ENCODE measurements at places on chromosomes 4 and X.

- no peak for DNase-seq
Observed at GRCh38 chr4:4413806-4414205, 26.9 kb downstream of the NSG1 start.

GRCh38 chr4:189660722-189661360, 279.8 kb upstream of the FRG1 start:
- no peak for DNase-seq

GRCh38 chr4:113884655-113885054, 94.8 kb downstream of the ARSJ start:
- DNase-seq: no peak

DNA sequence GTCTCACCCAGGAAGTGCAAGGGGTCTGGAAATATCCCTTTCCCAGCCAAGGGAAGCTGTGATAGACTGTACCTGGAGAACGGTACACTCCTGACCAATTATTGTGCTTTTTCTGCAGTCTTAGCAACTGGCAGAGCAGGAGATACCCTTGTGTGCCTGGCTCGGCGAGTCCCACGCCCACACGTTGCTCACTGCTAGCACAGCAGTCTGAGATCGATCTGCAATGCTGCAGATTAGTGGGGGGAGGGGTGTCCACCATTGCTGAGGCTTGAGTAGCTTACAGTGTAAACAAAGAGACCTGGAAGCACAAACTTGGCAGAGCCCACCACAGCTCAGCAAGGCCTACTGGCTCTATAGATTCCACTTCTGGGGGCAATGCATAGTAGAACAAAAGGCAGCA, 138.5 kb downstream of the CHRDL1 start:
- DNase-seq: no peak

GRCh38 chr4:94506822-94507221, 55.1 kb downstream of the PDLIM5 start:
- no peak for DNase-seq

- DNase-seq: peak; percentile 7
Observed at GRCh38 chrX:16278927-16279326, 111.6 kb downstream of the MAGEB17 start.

GRCh38 chr4:148790691-148791090, 348.5 kb upstream of the NR3C2 start:
- no peak for DNase-seq

DNA sequence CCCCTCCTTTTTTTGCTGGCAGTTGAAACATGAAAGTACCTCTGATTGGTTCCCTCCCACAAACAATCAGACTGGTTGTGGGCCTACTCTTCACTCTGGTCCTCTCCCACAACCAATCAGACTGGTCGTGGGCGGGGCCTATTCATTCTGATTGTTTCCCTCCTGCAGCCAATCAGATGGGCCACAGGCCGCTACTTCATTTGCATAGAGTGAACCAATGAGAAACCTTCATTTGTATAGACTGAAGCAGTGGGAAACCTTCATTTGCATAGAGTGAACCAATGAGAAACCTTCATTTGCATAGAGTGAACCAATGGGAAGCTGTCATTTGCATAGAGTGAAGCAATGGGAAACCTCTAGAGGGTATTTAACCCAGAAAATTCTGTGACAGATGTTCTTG, 55.2 kb downstream of the TRMT44 start:
- DNase-seq: no peak

DNA sequence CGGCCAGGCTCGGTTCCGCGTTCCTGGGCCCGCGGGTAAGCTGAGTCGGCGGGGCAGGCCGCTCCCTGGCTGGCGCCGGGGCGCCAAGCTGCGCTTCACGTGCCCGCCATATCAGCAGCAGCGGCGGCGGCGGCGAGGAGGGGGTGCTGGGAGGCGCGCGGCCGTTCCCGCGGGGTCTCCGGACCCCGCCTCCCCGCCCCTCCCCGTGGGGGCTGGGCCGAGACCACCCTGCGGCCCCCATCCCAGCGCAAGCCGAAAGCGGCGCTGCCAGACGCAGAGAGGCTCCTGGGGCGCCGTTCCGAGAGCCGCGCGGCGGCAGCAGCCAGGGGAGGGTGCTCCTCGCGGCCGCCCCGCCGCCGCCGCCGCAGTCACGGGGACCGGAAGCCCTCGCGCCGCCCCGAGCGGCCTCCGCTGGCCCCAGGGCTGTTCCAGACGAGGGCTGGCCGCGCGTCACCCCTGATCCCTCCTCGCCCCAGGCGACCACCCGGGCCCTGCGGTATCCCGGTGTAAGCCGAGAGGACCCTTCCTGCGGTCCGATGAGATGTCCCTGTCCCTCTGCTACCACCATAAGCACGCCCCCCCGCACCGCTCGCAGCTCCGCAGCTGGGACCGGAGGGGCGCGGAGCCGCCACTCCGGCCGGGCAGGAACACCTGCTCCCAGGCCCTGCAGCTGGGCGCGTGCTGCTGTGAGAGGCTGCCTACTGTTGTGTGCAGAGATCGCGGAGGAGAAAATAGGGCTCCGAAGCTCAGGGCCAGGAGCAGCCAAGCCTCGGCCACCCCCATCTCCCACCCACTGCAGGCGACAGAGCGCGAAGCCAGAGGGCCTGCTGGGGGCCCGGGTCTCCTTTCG, 7.5 kb upstream of the BCOR start:
- peak; percentile 52 for DNase-seq

GRCh38 chr4:178632415-178632814, 1190.2 kb upstream of the AGA start:
- no peak for DNase-seq

- DNase-seq: no peak
Observed at GRCh38 chr4:165151734-165152133, 39.1 kb upstream of the TMEM192 start.

- DNase-seq: no peak
Observed at GRCh38 chr4:2734612-2735011, 21.5 kb downstream of the TNIP2 start.

DNA sequence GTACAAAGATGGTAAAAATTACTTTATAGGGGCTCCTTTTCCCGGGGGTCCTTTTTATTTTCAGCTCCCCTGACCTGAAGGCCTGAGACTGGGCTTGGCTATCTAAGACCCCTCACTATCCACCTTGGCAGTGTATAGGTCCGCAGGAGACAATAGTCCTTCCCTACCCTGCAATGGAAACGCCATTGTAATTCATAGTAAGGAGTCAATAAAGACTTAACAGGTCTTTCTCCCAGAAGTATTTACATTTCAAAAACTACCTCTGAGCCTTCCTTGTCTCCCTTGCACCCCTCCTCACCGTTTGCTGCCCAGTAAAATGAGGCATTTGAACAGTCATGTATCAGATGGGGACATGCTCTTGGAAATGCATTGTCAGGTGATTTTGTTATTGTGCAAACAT, 401.2 kb upstream of the CNKSR2 start:
- no peak for DNase-seq

DNA sequence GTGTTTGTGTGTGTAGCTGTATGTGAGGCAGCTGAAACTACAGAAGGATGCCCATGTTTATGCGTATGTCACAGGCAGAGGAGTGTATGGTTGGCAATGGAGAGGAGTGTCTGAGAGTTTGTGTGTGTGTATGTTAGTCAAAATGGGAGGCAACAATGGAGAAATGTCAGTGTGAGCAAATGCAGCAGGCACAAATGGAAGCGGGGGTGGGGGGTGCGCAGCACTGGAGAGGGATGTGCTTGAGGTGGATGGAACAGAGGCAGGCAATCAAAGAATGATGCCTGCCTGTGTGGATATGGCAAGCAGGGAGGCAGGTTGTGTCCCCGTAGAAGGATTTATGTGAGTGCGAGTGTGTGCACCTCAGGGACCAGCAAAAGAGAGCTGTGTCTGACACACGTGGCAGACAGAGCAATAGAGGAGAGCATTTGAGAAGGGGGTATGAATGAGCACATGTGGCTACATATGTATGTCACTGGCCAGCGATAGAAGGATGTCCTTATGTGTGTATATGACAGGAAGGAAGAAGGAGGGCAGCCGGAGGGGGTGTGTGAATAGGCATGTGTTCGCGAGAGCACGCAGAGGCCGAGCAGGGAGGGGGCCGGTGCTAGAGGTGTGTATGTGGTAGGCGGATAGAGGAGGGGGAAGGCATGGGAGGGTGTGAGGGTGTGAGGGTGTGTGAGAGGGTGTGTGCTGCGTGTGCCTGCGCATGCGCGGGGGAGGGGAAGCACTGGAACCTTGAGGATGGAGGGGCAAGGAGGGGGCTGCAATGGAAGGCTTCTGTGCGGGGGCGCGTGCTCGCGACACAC, 1.1 kb downstream of the PJA1 start:
- peak; percentile 74 for DNase-seq

GRCh38 chr4:184473499-184474262, 669 bp downstream of the IRF2 start:
- DNase-seq: peak; percentile 67

DNA sequence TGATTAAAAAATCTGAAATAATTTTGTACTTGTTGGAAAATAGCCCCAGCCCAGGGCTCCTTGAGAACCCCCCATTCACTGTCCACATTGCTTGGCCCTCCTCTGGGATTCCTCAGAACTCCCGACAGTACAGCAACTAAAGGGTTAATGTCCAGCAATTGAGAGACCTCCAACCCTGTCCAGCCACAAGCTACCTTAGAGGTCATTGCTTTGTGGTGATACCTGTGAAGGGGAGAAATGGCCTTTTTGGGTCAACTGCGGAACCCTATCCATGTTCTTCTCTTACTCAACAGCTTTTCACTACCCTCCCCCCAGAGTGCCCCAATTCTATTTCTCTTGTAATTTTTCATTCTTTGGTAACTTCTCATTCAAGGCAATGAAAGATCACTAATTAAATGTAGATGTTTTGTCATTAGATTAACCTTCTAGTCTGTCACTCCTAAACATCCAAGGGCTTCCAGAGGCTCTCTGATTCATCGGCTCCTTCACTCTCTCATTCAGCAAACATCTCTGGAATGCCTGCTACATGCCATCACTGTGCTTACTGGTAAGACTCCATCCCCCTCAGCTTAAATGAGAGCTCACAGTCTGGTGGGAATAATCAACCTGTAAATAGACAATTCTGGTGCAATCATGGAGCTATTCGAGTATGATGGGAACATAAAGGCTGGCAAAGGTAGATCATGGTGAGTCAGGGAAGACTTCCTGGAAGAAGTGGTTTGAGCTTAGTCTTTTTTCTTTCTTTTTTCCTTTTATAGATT, 241.4 kb upstream of the PGRMC2 start:
- no peak for DNase-seq

DNA sequence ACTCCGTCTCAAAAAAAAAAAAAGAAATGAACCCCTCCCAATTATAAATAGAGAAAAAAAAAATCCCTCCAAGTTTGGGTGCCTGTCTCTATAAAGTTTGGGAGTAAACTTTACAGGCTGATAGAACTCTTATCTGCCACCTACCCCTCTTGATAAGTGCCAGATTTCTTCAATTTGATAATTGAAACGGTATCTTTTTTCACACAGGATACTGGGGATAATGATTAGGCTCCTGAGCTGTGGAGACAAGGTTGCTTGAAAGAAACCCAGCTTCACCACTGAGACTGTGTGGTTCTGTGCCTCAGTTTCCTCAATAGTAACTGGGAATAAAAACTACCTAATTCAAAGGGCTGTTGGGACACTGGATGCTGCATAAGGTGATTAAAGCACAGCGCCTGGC, 606 bp downstream of the EFHC2 start:
- DNase-seq: no peak

- no peak for DNase-seq
Observed at GRCh38 chr4:142741995-142742394, 104.1 kb downstream of the INPP4B start.

DNA sequence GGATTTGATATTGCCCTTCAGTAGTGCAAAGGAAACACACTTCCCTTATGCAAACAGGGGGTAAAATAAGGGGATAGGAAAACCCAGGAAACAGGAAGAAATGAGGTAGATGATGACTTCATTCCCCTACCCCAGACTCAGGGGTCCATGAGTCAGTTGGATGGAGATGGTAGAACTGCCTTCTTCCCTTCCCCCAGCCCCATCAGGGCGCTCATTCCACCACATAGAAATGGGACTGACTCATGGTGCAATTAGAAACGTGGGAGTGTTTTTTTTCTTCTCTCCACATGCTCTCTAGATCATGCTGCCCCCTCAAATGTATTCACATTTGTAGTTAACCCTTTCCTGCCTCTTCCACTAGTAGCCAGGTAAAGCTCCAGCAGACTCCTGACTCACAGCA, 23.1 kb upstream of the ARMCX2 start:
- DNase-seq: no peak

DNA sequence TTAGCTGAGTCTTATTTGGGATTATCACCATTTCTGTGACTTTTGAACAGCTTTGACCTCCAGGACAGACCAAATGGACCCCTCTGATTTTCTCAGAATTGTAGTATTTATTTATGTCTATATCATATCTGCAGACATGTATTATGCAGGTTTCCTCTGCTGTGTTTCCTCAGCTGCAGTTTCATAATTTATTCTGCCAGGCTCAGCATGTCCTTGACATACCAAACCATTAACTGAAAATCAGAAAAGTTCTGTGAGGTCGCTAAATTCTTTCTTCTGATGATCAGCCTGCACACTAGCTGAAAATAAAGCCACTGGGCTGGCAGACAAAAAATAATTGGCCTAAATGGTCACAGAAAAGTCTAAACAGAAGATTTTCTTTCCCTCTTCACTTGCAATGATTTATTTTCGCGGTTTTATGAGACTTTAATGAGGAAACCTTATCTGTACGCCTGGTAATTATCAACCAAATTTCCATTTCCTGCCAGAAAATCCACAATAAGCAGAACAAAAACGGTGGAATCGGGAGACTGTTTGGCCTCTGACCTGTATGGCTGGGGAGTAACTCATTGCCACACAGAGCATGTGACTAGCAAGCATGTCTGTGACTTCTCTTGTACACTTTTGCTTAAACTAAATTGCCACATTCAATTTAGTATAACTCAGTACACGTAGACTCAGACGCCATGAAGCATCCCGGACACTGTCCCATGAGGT, 150.9 kb downstream of the ENPP6 start:
- DNase-seq: no peak

DNA sequence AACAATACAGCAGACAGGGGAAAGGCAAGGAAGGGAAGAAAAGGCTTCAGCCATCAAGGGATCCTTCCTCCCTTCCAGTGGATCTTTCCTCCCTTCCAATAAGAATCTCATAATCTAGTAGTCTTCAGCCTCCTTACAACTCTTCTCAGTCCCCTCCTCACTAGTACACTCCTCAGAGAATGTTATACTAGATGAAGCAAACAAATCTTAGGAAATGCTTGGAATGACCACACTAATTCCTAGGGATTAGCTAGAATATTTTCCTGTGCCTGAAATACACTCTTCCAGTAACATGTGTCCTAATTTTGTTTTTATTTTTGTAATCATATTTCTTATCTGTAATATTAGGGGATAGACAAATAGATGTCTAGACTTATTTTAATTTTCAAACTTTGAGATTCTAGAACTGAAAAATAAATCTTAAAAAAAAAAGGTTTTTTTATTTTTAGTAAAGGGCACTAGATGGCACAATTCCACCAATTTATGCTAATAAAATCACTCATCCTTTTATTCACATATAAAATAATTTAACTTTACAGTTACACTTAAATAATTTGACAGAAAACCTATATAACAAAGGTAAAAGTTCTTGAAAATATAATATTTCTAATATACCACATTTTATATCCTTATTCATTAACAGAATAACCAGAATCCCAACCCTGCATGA, 7.0 kb upstream of the STPG2 start:
- no peak for DNase-seq

Measured in CD4-positive, alpha-beta T cell treated with Interleukin-6 for 4 hours (primary cell).